ENCODE measurements at places on chromosomes 4 and X.

GRCh38 chrX:10244915-10245622 is 88.3 kb downstream of the CLCN4 start:
- DNase-seq = no peak

DNA sequence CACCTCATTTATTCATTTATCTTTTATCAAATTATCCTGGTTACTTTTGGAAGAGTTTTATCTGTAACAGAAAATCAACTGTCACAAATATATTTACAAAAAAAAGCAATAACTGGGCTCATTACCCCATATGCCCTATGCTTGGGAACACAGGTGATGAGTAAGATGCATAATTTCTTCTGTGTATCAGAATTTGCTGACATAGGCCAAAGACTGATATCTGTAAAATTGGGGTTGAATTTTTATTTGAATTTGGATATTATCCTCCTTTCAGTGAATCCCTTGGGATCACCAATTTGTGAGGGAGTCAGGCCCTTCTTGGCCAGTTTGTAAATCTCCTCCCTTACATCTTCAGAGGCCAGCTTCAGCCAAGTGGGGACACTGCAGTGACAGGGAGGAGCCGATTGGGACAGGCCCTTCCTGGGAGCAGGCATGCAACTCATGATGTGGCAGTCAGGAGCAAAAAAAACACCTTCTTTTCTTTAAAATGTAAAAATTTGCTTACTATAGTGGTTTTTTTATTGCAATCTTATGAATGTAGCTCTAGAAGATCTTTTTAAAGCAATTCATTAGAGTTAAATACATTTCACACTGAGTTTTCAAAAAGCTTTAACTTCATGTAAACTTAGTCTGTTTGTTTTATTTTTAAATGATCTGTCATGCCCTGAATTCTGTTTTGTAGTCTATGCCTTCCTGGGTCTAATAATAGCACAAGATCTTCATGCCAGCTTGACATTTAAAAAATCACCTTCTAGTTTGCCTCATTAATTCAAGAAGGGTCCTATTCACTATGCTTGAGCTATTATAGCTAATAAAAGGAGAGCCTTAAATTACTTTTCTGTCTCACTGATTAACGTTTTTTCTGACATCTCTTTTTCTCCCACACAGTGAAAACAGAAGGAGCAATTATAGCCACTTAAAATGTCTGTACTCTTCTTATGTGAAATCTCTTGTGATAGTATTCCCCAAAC is 136.6 kb upstream of the SPRY1 start:
- DNase-seq = no peak

- DNase-seq = no peak
Observed at GRCh38 chr4:89521826-89522225, 214.2 kb upstream of the GPRIN3 start.

DNA sequence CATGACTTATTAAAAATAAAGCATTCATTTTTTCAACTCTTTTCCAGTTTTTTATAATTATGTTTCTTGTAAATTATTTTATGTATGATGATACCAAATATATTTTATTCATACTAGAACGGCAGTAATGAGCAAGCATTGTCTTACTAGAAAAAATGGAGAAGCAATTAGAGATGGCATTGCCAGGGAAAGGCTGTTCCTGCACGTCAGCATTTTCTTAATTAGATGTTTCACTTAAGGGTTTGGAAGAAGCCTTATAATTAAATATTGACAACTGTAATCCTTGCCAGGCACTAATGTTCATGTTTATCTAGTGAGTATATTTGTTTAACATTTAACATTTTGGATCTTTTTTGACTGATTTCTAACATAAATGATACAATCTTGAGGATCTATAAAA is 16.6 kb downstream of the FAM149A start:
- DNase-seq = no peak

DNA sequence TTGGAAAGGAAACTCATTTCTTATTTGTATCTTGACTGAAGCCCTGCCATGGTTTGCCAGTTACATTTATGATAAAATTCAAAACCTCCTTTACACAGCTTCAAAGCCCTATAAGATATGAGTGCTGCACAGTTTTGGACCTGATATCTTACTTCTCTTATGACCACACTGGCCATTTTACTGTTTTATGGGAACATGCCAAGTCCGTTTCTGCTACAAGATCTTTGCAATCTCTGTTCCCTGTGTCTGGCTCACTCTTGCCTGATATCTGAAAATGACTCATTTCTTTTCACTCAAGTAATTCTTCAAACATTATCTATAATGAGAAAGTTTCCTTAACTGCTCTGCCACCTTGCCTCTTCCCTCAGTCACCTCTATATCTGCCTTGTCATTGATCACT is 247.3 kb downstream of the SPOCK3 start:
- no peak for DNase-seq

DNA sequence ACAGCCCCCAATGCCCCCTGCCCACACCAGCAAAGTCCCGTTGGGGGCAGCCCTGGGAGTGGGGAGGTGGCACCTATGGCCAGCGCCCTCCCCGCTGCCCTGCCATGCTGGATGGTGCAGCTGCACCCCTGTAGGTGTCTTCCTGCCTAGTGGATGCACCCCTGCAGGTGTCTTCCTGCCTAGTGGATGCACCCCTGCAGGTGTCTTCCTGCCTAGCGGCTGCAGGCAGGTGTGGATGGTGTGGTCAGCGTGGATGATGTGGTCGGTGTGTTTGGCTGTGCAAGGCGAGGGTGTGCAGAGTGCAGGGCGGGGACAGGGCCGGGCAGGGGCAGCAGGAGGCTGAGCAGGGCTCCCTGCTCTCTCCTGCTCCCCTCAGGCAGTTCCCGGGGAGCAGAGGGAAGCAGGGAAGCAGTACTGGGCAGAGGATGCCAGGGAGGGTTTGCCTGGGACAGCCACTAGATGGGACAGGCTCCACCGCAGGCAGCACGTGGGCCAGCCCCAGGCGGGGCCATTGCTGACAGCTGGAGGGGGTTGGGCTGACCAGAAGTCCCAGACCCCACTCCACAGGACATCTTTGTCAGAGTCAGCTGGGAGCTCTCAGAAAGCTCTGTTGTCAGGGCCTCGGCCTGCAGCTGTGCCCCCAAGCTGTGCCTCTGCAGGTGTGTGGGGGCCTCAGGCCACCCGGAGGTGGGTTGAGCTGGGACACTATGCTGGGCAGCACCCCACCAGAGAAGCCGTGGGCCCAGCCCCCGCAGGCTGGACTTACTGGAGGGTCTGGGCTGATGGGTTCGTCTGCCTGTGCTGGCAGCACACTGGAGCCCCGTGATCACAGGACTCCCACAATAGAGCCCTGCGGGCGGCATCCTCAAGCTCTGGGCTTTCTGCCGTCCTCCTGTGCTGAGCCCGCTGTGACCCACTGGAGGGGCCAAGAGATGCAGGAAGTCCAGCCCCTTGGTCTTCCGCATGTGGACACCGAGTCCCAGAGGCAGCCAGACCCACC is 23.7 kb downstream of the DOK7 start:
- no peak for DNase-seq

- DNase-seq = no peak
Observed at GRCh38 chrX:56618323-56618722, 54.9 kb downstream of the UBQLN2 start.

GRCh38 chr4:184750926-184751584 is 17.2 kb upstream of the CENPU start:
- DNase-seq = no peak

DNA sequence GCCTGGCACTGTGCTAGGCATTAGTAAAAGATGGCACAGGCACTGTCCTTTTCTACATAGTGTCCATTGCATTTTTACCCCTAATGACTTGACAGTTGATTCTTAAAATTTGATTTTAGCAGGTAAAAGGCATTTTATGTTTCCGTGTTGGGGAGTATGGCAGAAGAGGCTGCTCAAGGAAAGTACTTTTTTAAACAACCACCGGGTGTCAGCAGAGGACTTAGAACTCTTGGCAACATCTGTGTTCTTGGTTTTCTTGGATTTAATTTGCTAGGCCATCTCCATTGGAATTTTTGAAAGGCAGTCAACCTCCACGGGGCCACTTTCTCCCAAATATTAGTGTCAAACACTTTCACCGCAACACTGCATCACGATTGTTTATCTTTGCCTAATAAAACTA is 102.9 kb downstream of the TSPAN7 start:
- DNase-seq = no peak
